CD8-positive, alpha-beta memory T cell (primary cell): ENCODE measurements at places on chromosomes 2 and 18. TPM values are rescaled to one million over a fixed set of nuclear protein-coding genes. Genes with fewer than 3 reads are reported as not detected.

RGPD3 gene
- 0.18 TPM for total RNA-seq

MYOM1 gene
- 0.84 TPM for total RNA-seq

C1QL2 gene
- not detected for total RNA-seq

NYAP2 gene
- not detected for total RNA-seq
